Lung microvascular endothelial cell (primary cell): ENCODE measurements at places on chromosomes 1 and 21. TPM values are rescaled to one million over a fixed set of nuclear protein-coding genes. Genes with fewer than 3 reads are reported as not detected.

DNA sequence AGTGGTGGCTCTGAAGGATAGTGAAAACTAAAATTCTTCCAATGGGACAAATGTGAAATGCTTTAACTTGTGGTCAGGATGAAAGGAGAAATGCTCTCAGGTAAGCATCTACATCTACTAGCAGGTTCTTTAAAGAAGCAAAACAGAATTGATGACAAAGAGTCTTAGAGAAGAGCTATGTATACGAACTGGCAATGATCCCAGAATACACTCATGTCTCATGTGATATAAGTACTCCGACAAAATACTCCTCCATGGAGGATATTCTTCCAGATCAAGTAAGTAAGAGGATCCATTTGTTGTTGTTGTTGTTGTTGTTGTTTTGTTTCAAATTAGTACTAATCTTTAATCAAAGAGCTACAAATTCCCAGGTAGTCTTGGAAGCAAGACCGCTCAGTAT, 174.0 kb upstream of the ATP1B1 start:
- no peak for DNase-seq

GRCh38 chr1:51957618-51958017, 32.9 kb downstream of the RAB3B start:
- no peak for DNase-seq

DNA sequence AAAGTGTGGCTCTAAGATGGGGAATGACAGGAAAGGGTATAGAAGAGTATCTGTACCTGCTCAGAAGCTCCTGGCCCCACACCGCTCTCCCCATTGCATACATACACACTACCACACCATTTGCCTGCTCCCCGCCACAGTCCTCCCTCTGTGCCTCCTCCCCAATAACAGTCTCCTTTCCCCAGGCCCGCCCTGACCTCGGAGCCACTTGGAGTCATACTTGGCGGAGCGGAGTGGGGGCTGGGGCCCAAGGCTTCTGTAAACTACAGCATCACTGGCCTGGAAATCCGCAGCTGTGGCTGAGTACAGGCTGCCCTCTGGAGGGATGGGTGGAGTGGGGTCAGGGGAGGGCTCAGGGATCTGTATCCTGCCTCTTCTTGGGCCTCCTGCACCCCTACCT, 8.6 kb downstream of the SEMA6C start:
- DNase-seq, result no peak

The PCP4L1 gene
- total RNA-seq, result not detected in 2 replicates

DNA sequence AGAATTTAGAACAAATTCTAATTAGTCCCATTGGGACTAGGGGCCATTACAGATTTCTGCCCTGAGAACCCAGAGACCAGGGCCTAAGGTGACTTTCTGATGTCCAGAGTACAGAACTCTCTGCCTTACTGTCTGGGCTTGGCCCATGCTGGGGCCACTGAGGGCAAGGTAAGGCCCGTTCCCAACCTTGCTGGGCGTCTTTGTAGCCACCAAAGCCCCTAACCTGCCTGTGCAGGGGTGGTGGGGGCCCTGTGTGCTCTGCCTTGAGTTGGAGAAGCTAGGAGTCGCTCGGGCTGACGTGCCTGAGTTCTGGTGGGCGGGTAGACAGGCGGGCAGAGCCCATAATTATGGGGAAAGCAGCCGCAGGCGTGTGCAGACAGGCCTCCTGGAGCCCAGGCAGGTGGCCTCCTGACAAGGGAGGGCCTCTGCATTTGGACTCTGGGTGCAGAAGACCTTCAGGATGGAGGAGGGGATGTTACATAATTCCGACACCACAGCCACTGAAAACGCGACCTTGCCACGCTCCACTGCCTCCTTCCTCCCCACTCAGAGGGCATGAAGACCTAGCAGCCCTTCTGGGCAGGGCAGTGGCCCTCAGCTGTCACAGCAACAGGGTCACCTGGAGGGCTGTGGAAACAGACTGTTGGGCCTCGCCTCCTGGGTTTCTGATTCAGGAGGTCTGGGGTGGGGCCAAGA, 239.9 kb upstream of the TMEM51 start:
- no peak for DNase-seq

The GPR25 gene
- total RNA-seq, result not detected in 2 replicates

DNA sequence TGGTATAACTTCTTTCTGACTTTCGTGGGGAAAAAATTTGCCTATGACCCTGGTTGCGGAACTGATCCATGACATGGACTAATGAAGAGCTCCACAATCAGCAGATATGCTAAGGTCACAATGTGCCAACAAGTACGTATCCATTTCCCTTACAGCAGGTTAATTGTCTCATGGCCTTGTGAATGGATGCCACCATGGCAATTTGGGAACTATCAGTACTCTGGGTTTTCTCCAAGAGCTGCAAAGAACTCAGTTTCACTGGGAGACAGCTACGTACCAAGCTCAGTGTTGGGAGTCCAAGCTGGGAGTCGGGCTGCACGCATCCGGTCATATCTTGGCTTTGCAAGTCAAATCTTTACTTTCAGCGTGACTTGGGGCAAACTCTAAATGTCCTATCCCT, 64.8 kb downstream of the TIAM1 start:
- DNase-seq, result no peak

DNA sequence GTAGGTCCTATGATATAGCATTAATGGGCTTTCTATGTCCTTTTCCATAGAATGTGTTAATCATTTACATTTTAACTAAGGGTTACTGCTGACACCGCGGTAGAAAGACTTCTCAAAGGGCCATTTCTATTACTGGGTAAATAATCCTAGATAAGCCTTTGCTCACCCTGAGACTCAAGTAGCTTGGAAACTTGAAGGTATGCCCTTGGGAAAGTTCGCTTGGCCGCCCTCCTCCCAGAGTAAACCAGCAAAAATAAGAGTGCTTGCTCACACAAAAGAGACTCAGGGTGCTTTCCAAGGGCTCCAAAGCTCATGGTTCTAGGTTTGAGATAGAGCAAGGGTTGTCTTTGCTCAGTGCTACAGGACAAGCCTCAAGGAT, 85.8 kb upstream of the TMPRSS2 start:
- no peak for DNase-seq

DNA sequence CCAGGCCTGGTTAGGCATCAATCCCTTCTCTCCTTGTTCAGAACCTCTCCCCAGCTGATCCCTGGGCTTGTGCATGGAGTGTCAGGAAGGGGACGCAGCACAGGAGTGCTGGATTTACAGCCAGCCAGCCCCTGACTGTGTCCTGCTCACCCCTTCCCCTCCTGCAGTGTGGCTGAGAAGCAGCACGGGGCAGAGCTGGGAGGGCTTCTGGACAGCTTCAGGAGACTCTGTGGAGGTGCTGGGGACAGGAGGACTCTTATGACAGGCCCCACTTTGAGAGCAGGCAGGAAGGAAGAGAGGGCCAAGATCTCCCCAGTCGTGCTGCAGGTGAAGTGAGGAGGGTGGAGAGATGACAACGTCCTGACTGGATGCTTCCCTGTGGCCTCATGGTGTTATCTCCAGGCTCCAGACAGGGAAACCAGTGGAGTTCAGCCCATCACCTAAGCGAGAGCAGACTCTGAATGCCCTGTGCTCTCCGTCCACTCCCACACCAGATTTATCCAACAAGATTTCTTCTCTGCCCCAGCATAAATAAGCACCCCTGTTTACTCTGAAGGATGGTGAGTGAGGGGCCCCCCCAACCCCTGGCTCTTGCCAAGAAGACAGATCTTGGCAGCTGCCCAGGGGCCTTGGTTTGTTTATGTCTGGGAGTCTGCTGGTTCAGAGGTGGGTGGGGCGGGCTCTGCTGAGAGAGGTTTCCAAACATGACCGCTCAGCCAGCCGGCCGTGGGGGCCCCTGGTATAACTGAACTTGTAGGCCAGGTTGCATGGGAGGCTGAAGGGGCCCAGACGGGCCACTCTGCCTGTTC, 21.3 kb downstream of the TMCC2 start:
- DNase-seq, result no peak

GRCh38 chr21:32726839-32727686, 750 bp downstream of the SYNJ1 start:
- peak; percentile 33 for DNase-seq

GRCh38 chr1:234604495-234605398, 5.2 kb downstream of the IRF2BP2 start:
- peak; percentile 58 for DNase-seq

GRCh38 chr1:94949681-94950661, 23.1 kb upstream of the CNN3 start:
- no peak for DNase-seq

DNA sequence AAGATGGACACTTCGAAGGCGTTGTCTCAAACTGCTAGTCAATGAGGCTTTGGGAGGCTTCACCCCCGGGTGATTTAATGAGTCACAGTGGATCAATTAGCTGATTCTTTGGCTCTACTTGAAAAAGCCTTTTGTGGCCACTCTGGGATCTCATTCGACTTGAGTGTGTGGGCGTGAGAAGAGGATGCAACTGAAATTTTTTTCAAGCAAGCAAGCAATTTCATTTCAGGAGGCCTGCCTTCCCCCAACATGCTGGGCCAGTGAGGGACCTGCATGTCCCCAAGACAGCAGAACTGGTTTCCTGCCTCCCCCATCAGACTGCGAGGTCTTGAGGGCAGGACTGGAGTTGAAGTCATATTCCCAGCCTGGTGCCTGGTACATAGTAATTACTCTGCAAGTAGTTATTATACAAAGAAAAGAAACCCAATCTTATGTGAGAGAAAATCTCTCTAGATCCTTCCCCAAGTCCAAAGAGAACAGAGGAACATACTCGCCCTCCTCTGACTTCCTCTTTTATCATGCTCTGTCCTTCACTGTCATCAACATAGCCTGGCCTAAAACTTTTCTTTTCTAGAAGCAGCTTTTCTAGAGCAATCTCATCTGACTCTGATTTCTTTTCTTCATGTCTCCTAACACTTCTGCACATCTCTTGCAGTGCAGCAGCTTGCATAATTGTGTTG, 22.7 kb downstream of the SYT6 start:
- DNase-seq, result no peak

The KRTAP19-1 gene
- not detected in 2 replicates for total RNA-seq

DNA sequence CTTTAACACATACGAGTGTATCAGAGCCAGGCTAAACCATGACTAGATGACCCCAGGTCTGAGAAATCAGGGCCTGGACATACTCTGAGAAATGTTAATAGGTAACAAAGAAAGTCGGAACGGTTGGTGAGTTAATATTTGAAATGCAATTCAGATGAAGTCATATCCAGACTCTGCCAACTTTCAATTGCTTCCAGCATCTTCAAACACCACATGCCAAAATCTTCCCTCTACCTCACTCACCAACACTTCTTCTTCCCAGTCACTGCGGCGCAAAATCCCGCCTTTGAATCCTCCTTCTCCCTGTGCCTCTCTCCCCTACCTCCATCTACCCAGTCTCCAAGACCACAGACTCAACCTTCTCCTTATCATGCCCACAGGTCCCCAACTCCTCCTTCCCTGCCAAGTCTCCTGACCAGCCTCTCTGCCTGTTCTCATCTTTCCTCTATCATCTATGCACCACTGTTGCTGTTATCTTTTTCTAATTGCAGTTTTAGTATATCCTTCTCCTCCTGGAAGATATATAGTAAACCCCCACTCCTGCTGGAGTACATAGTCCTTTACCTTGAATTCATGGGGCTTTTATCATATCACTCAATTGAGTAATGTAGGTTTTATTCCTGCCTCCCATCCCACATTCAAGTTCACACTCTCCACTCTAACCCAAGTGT, 41.3 kb downstream of the ZBTB18 start:
- DNase-seq, result no peak

DNA sequence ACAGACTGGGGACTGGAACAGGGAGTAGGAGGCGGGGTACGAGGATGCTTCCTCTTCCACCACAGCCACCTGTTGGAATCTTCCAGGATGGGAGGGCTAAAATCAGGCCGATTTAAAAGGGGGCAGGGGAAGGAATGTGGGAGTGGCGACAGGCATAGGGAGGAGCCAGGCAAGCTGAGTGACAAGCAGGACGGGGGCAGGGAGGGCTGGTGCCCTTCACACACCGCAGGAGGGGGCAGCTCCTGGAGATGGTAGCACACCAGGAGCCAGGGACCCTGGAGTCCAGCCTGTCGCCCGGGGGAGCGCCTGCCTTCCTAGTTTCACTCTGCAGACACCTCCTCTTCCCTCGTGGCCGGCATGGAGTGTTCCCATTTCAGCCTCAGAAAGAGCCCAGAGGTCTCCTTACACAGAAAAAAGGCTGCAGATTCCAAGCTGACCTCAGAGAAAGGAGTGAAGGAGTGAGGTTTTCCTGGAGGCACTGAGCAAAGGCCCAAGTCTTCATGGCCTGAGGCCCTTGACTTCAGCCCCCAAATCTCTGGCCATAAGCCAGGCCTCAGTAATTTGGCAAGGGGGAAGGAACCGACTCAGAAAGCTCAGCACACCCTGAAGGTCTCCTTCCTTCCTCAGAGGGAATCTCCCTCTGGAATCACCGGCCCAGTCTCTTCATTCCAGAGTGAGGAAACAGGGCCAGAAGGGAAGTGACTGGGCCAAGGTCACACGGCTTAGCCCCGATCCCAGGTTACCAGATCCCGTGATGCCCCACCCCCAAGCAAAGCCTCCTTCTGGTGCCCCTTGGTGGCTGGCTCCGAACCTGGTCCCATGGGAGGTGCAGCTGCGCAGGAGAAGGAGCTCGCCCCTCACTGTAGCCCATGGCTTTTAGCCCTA, 8.1 kb downstream of the BLACAT1 start:
- DNase-seq, result no peak

GRCh38 chr1:8015036-8015808, 10.9 kb downstream of the ERRFI1 start:
- DNase-seq, result peak; percentile 74

GRCh38 chr1:36881541-36881940, 152.8 kb downstream of the GRIK3 start:
- DNase-seq, result no peak

DNA sequence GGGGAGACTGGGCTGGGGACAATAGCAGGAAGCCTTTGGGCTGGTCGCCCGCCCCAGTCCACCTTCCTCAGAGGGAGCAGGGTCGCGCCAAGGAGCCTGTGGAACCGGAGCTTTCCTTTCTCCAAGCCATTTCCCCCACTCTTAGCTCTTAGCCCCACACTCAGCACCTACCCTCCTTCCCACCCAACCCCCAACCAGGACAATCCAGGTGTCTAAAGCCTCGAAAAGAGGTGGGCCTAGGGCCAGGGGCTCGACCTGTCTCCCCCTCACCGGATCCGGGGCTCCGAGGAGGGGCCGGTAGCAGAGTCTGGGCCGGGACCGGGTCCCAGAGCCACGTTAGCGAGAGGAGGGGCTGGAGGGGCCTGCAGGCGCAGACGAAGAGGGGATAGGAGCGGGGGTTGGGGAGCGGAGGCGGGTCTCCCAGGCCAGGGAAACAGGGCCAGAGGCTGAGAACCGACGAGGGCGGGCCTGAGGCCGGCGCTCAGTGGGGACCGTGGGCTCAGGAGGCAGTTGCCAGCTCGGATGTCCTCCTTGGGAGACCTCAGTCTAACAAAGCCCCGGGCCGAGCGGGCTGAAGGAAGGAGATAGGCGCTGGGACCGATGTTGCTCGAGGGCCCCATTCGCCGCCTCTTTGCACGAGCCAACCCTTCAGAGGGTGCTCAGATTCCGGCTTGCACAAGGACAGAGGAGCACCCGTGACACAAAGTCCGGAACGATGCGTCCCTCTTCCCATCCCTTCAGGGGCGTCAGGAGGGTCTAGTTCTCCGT, 943 bp downstream of the SEMA6C start:
- DNase-seq, result no peak

The SYT6 gene
- not detected in 2 replicates for total RNA-seq

DNA sequence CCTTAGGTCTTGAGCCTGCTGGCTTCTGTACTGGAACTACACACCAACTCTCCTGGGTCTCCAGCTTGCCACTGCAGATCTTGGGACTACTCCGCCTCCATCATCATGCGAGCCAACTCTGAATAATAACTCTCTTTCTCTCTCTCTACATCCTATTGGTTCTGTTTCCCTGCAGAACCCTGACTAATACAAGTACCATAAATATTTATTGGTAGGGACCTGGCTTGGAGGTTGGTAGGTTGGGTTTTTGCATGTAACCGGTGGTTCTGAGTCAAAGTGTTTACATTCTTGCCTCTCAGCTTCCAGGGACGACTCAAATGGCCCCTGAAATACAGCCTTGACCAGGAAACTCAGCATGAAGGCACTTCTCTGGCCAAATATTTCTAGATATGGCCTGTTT, 110.4 kb downstream of the KCND3 start:
- DNase-seq, result no peak
